ENCODE measurements at places on chromosomes 16 and 17.

DNA sequence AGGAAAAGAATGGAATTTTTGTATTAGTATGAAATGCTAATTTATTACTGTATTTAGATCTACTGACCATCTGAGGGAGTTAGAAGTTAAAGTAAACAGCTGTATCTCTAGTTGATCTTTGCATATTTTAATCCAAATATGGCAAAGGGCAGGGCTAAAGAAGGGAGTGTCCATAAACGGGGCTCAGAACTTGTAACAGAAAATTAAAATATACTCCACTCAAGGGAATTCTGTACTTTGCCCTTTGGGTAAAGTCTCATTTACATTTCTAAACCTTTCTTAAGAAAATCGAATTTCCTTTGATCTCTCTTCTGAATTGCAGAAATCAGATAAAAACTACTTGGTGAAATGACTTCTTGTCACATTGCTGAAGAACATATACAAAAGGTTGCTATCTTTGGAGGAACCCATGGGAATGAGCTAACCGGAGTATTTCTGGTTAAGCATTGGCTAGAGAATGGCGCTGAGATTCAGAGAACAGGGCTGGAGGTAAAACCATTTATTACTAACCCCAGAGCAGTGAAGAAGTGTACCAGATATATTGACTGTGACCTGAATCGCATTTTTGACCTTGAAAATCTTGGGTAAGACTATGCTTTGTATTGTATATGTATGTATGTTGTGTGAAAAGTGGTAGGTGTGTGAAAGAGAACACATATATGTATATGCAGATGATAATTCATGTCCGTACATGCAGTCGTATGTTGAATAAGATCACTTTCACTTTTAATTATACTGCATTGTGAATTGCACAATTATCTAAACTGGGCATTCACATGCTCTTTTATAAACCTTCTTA is at the start of gene ASPA:
TSS of gene ASPA (plus strand) at position 186 of the 799 bp plus-strand sequence. CDS start at position 349, 163 bp downstream.
- DNase-seq = no peak

GRCh38 chr16:75745242-75745641 is 19.0 kb upstream of the CPHXL start:
- DNase-seq = no peak

DNA sequence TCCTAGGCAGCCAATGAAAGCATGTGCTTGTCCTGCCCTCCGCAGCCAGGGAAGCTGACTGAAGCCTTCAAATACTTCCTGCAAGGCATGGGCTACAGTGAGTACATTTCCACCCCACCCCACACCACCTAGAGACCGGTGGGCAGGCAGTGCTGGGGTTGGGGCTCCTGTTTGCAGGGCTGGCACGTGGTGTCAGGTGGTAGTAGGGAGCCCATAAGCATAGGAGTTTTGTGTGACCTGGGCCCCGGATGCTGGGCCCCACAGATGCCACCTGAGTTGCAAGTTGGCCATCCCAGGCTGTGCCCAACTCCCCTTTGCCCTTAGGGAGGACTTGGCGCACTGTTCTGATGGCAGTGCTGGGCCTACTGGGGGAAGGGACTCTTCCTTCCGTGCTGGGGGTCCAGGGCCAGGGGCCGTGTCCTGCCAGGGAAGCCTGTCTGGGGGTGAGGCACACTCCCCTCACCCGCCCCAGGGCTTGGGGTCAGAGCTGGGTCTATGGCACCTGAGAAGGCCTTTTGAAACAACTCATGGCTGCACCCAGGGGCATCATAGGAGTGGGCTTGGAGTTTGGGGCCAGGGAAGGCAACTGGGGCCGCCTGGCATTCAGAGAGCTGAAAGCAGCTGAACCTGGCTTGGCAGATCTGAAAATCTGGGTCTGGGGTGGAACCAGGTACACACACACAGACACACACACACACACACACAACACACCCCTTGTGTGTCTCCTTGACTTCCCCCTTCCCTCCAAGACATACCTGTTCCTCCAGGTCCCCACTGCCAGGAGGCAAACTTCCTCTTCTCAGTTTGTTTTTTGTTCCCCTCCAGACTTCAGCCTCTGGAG is 5.8 kb upstream of the SETD6 start:
- DNase-seq = peak; percentile 42

DNA sequence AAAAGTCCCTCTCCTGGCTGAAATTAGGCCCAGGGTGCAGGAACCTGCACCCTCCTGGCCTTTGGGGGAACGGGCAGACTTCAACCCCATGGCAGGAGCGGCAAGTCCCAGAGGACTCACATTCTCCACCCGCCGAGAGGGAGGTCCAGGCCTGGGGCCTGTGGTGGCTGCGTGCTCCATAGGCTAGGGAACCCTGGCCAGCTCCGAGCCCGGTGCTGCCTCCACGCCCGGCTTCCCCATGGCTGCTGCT is 130 bp downstream of the CCDC78 start:
- no peak for DNase-seq

- DNase-seq = no peak
Observed at GRCh38 chr17:50721194-50722010, 2.0 kb downstream of the LUC7L3 start.

DNA sequence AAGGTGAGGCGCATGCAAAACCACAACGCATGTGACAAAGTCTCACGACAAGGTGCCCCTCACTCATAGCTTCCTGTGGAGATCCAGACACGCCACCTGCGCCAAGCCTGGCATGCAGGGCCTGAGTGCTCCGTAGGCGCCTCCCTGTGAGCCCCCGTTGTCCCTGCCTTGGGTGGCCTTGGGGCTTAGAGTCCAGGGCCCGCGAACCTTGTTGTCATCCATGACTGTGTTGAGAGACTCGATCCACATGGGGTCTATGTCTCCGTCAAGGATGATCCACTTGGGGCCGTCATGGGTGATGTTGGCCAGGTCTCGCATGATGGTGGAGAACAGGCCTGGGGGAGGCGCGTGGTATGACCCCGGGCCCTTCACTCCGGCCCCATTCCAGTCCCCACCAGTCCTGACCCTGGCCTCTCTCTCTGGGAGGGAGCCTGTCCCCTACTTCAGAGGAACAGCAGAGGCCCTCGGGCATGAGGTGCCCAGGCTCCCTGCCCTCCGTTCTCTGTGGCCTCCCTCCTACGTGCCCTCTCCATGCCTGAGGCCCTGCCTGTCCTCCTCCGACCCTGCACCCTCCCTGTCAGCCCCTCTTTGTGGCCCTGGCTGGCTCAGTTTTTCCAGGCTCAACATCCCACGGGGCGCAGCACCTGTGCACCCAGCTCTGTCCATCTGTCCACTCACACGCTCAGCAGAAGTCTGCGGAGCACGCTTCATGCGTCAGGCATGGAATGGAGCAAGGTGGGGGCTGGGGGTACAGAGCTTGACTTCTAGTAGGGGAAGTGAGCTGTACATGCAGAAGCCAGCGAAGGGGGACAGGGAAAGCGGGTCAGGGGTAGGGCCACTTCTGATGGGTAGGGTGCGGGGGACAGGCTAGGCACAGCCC is 85.7 kb downstream of the DNAH17 start:
- no peak for DNase-seq

DNA sequence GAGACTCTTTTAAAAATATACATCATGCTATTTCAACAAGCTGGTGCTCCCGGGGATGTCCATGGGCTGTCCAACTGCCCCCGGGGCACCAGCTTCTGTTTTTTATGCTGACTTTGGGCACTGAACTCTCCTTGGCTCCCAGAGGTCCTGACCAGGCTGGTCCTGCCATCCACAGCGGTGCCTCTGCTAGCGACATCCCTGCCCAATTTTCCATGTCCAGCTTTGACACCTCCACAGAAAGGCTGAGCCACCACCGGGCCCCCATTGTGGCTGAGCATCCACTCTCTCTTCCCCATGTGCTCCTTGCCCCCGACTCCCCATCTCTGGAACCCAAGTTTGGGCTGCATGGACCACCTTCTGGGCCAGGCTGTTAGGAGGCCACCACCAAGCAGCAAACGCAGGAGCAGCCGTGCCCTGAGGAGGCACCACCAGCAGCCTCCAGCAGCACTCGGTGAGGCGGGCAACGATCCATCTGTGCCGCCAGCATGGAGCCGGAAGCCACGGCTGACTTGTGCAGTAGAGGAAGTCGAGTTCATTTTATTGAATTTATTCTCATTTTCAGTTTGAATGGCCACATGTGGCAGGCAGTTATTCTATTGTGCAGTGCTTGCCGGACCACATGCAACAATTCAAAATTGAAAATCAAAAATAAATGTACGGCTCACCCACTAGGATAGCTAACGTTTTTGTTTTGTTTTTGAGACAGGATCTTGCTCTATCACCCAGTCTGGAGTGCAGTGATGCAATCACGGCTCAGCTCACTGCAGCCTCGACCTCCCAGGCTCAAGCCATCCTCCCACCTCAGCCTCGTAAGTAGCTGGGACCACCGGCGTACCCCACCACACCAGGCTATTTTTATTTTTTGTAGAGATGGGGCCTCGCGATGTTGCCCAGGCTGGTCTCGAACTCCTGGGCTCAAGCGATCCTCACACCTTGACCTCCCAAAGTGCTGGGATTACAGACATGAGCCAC is 2.8 kb upstream of the MEAK7 start:
- DNase-seq = no peak

DNA sequence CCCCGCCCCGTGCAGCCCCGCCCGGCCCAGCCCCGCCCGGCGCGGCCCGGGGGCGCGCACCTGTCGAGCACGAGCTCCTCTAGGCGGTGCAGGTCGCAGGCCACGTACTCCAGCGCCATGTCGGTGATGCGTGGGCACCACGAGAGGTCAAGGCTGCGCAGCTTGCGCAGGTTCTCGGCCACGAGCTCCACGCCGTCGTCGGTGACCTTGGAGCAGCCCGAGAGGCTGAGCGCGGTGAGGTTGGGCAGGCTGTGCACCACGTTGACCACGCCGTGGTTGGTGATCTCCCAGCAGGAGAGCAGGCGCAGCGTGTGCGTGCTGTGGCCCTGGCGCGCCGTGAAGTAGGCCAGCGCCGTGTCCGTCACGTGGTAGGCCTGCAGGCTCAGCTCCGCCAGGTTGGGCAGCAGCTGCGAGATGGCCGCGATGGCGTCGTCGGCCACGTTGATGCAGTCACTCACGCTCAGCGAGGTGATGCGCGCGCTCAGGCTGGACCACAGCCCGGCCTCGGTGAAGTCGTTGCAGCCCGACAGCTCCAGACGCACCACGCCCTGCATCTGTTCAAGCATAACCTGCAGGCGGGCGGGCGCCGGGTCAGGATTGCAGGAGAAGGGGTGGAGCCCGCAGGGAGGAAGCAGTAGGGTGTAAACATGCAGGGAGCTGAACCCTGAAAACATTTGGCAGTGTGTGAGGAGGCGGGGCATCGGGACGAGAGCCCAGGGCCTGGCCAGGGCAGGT is 5.3 kb upstream of the WDR24 start:
- DNase-seq = no peak

DNA sequence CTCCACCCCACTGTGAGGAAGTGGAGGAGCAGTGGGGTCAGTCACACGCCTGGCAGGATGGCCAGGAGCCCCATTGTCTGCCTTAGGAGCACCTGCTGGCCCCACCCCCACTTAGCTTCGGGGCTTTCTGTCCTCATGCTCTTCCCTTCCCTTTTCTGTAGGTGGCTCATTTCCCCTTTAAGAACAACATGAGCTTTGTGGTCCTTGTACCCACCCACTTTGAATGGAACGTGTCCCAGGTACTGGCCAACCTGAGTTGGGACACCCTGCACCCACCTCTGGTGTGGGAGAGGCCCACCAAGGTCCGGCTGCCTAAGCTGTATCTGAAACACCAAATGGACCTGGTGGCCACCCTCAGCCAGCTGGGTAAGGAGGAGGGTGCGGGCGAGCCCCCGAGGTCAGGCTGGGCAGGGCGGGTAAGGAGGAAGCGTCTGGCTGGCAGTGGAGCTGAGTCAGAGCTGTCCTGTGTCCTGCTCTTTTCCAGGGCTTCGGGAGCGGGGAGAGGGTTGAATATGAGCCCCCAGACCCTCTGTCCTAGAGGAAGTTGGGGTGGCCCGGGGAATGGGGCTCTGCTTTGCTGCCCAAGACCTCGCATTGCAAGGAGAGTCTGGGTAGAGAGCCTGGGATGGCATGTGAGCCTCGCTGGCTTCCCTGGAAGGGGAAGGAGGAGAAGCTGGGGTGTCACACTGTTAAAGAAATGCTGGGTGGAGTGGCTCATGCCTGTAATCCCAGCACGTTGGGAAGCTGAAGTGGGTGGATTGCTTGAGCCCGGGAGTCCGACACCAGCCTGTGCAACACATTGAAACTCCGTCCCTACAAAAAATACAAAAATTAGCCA is 9.2 kb upstream of the SERPINF1 start:
- no peak for DNase-seq

Measured in ascending aorta (tissue), 2 donors.